NCI-H2171 treated with DMSO at 0.1 percent for 48 hours (cell line): ENCODE measurements at places on chromosomes 2 and 18.

DNA sequence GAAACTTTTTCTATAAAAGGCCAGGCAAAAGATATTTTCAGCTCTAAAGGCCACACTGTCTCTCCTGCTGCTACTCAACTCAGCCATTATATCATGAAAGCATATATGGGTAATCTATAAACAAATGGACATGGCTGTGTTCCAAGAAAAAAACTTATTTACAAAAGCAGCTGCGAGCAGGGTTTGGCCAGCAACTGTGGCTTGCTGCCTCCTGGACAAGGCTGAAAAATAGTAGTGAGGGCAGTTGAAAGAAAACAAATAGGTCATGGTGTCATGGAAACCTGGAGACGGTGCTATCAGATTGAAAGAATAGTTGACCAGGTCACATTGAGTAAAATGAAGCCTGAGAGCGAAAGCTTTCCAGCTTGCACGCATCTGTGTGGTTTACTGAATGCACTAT is 89.2 kb upstream of the LRATD1 start:
- DNase-seq, result no peak

DNA sequence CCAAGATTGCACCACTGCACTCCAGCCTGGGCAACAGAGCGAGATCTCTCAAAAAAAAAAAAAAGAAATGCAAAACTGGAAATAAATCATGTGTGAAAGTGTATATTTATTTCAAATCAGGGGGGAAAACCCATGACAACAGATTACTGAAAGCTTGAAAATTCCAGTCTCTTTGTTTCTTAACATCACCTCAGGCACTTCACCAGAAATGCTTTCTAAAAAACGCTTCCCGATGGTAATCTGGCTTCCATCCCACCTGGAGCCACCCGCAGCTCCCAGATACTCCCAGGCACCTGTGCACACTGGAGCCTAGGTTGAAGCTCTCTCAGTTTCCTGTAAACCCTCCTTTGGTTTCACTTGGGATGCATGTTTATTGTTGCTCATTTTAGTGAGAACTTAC is 7.2 kb upstream of the ITGB6 start:
- no peak for DNase-seq

DNA sequence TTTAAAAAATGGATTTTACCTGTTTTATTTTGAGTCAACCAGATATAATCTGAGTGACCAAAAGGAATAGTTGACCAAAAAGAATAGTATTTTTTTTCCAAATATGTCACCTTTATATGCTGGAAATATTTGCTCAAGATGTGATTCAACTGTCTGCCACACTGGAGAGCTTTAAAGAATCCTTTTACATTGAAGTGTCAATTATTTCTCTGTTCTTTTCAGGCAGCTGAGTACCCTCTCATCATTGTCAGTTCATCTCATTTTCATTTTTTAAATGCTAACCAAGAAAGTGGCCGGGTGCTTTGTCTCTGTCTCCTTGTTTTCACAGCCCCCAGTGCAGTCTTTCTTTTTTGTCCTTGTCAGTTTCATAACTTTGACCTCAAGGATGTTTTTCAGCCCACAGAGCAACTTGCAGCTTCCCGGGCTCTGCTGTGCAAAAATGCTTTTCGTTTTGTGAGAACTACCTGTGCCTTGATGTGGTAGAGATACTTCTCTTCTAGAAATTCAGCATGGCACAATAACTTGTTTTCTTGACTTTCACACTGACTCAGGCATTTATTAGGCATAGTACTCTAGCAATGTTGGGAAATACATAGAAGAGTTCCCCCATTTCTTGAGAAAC is 23.4 kb upstream of the CERS6 start:
- DNase-seq, result no peak

DNA sequence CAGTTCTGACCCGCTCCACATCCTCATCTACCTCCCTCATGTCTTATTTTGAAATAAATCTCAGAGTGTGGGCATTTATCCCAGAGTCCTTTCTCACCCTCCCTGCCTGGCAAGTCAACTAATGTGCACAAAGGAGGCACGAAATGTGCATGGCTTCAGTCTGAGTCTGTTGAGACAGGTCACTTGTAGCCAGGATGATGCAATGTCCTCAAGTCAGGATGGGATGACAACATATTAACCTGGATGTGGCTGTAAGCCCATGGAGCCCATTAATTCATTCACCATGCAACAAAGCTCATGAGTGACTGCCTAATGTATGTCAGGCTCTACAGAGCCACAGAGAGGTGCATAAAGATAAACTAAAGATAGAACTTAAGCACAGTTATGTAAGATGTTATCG is 34.5 kb downstream of the KCNG3 start:
- DNase-seq, result no peak

DNA sequence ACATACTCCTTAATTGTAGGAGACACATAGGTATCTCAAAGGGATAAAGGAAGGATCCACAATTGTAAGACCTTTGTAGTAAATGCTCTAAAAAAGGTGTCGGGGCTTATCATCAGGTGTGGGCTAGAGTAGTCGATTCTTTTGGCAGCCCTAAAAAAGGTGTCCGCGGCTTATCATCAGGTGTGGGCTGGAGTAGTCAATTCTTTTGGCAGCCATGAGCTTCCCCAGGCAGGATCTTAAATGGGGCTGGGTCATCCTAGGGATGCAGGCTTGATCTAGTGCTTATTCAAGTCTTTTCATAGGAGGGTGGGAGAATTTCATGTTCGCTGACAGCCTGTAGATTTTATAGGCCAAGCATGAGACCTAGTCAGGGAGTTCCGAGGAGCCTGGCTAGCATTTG is 406.4 kb upstream of the VWC2L start:
- DNase-seq, result no peak
